ENCODE measurements at places on chromosomes 2 and 18.
A peak's percentile ranks its signal among the peaks of the same experiment; 100 is the strongest.

GRCh38 chr18:6878556-6879297, 149.2 kb downstream of the ARHGAP28 start:
- DNase-seq = no peak

- DNase-seq = no peak
Measured at GRCh38 chr2:155633887-155634570, 698.5 kb downstream of the NR4A2 start.

DNA sequence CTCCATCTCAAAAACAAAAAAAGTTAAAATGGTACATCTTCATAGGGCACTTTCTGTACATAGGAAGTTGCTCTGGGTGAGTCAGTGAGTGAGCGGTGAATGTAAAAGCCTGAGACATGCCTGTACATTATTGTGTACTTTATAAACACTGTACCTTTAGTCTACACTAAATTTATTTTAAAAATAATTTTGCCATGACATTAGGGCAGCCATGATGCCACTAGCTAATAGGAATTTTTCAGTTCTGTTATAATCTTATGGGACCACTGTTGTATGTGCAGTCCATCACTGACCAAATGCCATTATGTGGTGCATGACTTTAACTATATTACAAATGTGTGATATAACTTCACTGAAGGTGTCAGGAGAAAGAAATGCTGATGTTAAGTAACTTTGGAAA, 11.0 kb upstream of the TXNDC2 start:
- no peak for DNase-seq

DNA sequence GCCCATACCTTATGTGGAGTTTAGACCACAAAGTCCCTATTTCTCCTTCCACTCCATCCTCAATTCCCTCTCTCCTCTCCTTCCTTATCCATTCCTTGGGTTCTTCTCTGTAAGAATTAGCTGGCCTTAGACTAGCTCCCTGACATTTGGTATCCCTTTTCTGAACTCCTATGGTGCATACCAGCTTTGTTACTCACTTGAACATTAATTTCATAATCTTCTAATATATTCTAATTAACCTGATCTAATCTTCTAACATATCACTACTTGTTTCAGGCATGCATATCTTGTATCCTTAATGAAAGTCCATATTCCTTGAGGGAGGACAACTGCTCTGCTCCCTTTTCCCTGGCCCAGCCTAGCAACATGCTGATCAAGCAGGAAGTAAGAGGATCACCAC, 66.4 kb downstream of the EHD3 start:
- no peak for DNase-seq

GRCh38 chr2:216499641-216500218, 1.1 kb downstream of the RPL37A start:
- peak; percentile 66 for DNase-seq

DNA sequence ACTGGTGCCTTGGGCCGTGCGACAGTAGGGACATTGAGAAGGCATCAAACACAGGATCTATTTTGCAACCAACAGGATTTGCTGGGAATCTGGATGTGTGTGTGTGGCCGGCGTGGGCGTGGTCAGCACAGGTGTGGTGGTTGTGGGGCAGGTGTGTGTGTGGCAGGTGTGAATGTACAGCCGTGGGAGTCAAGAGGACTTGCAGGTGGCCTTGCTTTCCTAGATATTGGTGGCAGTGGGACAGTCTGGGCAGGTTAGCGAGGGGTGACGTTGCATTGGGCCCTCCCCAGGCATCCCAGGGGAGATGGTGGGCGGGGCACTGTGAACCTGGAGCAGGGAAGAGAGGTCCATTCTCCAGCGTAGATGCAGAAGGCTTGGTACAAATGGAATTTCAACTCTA, 3.2 kb upstream of the LIMS2 start:
- no peak for DNase-seq

DNA sequence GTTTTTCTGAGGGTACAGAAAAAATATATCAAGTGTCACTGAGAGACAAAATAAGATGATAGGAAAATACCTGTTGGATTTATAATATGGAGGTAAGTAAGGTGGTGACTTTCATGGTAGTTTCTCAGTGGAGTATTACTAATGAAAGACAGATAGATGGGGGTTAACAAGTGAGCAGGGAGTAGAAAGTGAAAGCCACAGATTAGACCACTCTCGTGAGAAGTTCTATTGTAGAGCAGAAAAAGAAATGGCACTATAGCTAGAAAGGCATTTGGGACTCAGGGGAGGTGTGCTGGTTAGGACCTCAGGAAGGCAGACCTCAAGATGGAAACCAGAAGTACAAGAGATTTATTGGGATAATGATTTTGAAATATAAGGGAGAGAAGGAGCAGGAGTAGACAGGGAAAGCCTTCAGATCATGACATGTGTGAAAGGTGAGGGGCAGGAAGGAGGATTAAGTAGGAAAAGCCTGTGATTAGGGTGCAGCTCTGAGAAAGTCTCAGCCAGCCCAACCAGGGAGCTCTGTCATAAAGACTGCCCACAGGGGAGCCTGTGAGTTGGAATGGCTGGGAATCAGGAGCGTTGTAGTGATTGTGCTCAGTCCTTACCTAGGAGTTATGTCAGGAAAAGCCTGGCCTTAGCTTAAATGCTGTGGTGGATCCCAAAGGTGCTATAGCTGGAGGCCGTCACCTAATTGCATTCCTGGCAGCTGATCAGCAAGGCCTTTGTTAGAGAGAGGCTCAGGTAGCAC, 198.1 kb downstream of the IKZF2 start:
- no peak for DNase-seq

DNA sequence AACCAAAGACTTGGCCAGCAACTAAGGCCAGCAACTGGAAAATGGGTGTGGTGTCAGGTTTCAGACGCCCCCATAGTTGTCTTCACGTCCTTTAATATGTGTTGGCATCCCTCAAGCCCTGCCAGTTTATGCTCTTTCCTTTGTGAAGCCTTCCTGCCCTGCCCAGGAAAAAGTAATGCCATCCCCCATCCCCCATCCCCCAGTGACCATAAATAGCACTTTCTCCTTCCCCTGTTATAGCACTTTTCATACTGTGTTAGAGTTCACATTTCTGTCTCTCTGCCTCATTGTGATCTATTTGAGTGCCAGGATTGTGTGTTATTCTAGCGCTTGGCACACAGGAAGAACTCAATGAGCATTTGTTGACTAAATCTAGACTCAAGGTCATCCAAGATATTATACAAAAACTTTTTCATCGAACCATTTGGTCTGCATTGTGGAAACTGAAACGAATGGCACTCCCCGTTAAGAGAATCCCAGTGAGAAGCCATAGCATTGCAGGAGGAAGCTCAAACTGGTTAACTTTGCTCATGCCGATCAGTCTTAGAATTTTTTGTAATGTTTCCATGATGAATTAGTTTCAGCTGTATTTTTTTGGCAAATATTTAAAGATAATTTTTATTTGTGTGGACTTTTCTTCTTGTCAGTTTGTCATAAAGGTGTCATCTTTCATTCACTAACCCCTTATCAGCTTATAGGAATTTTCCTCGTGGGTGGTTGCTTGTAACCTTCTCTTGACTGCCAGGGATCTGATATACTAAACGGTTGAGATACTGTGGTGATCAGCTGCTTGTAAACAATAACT, 15.7 kb downstream of the CRIM1 start:
- DNase-seq = no peak

DNA sequence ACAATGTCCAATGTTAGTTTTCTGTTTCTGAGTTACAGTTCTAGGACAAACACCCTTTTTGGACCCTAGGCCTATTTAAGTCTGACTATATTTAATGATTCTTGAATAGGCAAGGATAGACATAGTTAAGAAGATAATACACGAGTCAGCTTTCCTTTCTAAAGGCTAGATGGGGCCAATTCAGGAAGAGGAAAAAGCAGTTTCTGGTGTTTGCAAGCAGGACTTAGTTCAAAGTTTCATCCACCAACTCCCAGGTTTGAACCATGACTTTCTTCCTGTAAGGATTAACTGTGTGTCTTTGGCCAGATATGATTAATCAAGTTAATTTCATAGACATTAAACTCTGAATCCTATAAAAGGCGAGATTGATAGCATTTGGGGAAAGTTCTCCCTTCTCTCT, 66.7 kb downstream of the USP40 start:
- DNase-seq = no peak

GRCh38 chr2:11370377-11371091, 26.1 kb upstream of the ROCK2 start:
- DNase-seq = no peak

DNA sequence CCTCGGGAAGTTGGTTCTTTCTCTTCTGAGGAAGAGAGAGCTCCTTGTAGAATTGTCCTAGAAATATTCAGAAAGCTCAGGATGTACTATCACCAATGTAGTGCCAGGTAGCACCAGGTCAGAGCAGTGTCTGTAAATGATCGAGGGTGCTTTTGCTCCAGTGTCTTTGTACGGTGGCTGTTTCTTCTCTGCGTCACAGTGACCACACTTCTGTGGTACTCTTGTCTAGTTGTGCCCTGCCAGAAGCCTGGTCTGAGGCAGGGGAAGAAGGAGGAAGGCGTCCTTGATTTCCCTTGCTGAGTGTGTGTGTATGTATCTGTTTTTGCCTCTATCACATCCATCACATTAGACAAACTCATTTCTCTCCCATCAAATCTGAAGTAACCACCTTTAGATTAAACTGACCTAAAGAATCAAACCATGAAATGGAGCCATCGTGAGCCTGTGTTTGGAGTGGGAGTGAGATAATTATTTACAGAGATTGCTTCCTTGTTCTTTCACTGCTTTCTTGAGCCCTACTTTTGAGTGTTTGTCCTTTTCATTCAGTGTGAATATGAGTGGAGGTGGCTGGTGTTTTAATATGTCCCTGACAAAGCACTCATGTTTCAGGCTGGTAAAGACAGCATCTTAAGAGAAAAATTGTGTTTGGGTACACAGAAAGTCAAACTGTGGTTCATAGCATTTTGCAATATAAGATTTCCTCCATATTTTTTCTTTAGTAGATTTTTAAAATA, 97.2 kb downstream of the ACOXL start:
- no peak for DNase-seq

DNA sequence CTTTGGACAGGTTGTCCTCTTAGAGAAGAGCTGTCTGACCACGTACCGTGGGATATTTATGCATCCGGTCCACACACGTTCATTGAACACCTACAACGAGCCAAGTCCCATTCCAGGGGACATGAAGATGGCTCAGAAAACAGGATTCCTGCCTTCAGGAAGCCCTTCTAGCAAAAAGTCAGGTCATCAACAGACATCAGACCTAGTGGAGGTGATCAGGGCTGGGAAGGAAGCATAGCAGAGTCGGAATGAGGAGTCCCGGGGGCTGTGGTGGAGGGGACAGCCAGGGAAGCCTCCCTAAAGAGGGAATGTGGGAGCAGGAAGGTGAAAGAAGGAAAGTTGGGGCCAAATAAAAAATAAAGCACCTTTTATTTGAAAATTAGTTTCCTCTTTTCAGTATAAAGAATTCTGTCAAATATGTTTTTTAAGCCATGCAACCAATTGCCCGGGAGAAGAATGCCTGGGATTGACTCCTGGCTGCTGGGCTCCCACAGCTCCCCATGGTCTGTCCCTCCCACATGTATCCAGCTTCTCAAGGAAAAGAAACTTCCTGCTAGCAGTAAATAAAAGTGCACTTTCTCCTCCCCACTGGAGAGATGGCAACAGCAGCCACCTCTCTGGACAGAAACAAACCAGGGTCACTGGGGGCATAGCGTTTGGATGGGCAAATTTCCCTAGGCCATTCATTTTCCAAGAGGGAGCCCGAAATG, 144.8 kb downstream of the SMAD7 start:
- DNase-seq = peak; percentile 32

GRCh38 chr18:24198461-24198860, 59.6 kb downstream of the CABYR start:
- no peak for DNase-seq

DNA sequence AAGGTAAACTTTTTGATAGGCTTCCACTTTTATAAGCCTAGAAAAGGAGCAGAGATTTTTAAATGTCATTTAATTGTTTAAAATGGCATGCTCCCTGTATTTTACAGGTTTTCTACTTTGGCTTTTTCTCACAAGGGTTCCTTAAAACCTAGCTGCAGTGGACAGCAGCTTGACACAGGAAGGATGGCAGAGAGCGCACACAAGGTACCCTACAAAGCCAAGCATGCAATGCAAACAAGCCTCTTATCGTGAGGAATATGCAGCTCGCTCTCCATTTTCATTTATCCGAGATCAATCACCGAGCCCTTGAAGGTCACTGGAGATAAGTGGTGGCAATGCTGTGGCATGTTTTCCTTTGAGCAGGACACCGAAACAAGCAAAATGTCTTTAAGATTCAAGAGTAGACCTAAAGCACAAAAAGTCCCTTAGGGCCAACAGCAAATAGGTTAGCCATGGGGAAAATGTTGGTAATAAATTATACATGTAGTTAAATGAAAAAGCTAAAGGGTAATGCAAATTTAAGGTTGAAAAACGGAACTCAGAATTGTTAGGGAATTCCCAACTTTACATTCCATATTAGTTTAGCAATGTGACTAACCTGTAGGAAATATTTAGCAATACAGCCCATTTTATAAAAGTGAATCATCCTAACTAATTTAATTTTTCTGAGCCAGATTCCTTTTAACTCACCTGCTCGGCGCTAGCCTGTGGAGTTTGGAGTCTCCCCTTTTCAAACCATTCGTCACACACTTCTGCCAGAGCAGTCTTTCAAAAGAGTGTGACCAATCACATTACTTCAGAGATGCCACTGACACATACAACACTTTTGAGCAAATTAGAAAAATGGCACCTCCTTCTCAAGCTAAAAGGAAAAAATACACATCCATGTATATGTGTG, 337.9 kb upstream of the PKDCC start:
- no peak for DNase-seq

DNA sequence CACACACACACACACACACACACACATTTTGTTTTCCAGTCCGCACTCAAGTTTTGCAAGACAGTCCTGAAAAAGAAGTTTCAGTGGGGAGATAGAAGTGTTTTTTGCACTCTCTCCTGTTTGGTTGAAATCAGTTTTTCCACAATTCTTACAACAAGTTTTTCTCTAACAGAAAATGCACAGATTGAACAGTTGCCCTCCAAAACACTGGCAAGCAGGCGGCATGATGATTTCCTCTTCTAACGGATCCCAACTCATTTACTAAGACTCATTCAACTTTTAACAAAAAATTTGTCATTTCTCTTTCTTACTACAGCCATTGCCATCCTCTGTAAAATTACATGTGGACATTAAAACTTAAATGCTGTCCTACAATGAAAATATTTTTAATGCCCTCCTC, 117.6 kb upstream of the DTNA start:
- DNase-seq = no peak

DNA sequence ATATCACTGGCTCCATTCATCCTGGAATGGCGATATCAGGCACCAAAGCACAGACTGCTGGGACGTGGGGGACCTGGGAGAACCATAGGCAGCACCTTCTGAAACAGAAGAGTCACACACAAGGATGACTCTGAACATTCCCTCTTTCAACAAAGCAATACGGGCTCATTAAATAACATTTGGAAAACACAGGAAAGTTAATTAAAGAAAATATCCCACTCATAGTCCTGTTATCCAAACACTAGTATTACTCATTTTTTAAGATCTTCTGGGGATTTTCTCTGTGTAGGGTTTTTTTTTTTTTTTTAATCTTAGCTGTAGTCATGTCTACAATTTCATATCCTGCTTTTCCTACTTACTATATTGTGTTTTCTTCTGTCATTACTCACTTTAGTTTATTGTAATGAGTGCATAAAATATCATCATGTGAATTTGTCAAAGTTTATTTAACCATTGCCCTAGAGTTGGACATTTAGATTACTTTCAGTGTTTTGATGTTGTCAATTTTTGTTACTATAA, 70.0 kb upstream of the SP3 start:
- no peak for DNase-seq

GRCh38 chr18:25053466-25053865, 298.5 kb downstream of the ZNF521 start:
- DNase-seq = no peak

- peak; percentile 2 for DNase-seq
Measured at GRCh38 chr2:128420776-128421175, 102.1 kb upstream of the HS6ST1 start.

All from activated CD8-positive, alpha-beta memory T cell treated with anti-CD3 and anti-CD28 coated beads, Interleukin-2, amount 50 U/mL, for 48 hours (primary cell).